ENCODE measurements at places on chromosomes 3 and 15.

DNA sequence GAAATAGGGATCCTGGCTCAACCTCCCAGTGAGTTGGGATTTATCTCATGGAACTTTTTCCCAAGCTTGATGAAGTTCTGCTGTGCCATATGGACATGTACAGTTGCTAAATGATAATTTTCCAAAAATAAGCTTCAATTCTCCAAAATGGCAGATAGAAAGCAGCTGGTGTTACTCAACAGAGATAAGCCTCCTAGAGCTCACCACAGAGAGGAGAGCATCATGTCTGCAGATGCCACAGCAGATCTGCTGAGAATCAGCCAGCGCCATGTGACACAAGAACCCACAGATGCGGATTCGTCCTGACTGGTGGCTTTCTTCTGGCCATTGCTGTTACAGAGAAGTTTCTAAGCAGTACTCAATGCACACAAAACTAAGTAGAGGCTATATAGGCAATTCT lies 50.6 kb downstream of the AGTR1 start:
- DNase-seq: no peak

DNA sequence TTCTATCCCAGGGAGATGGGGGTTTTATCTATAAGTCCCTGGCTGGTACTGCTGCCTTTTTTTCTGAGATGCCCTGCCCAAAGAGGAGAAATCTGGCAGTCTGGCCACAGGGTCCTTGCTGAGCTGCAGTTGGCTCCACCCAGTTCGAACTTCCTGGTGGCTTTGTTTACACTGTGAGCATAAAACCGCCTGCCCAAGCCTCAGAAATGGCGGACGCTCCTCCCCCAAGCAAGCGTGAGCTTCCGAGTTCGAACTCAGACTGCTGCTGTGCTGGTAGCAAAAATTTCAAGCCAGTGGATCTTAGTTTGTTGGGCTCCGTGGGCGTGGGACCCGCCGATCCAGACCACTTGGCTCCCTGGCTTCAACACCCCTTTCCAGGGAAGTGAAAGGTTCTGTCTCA lies 126.8 kb upstream of the SUCLG2 start:
- DNase-seq: no peak

- no peak for DNase-seq
These were observed 13.9 kb downstream of the MAPKAPK3 start for GRCh38 chr3:50630877-50631276.

DNA sequence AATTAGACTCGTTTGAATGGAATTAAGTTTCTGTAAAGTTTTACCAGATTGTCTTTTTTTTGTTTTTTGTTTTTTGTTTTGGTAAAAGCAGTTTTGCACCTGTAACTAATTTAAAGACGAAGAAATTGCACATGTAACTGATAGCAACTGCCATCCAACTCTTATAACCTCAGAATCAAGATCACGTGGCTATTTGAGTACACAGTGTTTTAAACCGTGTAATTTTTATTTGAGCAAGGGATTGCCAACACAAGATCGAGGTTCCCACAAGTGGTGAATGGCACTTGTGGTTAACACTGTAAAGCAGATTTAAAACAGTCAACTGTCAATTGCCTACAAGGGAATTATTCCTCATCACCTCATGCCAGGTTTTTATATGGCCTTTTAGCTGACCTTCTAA lies 67.3 kb downstream of the PPARG start:
- no peak for DNase-seq

- no peak for DNase-seq
These were observed 67.6 kb downstream of the MITF start for GRCh38 chr3:69806735-69807438.

GRCh38 chr3:57840473-57840872 lies 84.4 kb downstream of the SLMAP start:
- DNase-seq: no peak

GRCh38 chr15:35362195-35362829 lies 183.7 kb downstream of the DPH6 start:
- DNase-seq: no peak

- no peak for DNase-seq
These were observed 307.9 kb upstream of the CBLB start for GRCh38 chr3:106176734-106177133.

- no peak for DNase-seq
These were observed 528.4 kb upstream of the PROK2 start for GRCh38 chr3:72313308-72313707.

GRCh38 chr3:103385961-103386656 lies 951.3 kb downstream of the ZPLD1 start:
- no peak for DNase-seq

DNA sequence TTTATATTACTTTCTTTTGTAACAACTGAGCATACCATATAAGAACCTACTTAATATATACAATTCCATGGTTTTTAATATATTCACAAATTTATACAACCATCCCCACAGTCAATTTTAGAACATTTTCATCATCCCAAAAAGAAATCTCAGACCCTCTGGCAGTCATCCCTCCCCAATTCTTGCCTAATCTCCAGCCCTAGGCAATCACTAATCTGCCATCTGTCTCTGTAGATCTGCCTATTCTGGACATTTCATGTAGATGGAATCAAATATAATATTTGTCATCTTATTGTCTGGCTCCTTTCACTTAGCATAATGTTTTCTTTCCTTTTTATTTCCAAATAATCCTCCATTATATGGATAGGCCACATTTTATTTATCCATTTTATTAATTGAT lies 92.5 kb downstream of the LARS2 start:
- no peak for DNase-seq

GRCh38 chr3:114290911-114291901 lies 2.6 kb upstream of the TIGIT start:
- DNase-seq: no peak

- DNase-seq: no peak
These were observed 709.6 kb upstream of the CFAP20DC start for GRCh38 chr3:59759298-59760031.

- DNase-seq: no peak
These were observed 112.2 kb downstream of the OXNAD1 start for GRCh38 chr3:16377196-16377595.

DNA sequence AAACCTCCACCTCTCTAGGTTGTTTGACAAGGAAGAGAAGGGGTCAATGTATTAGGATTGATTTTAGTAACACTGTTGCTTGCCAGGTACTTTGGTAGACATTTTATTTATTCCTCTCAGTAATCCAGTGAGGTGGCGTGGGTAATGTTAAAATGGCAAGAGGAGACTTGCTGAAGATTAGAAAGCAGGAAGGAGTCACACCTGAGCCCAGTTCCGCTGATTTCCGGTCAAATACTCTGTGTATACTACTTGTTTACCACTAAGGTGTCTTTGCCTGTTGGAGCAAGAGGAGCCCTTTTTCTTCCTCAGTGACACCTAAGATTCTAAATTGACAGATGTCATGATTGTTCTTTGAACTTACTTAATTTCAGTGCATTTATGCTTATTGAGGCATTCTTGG lies 1.7 kb downstream of the OXNAD1 start:
- DNase-seq: no peak

- no peak for DNase-seq
These were observed 55.1 kb upstream of the ATOSA start for GRCh38 chr15:52734329-52734728.

GRCh38 chr3:50616003-50616769 lies 765 bp upstream of the MAPKAPK3 start:
- peak; percentile 76 for DNase-seq

DNA sequence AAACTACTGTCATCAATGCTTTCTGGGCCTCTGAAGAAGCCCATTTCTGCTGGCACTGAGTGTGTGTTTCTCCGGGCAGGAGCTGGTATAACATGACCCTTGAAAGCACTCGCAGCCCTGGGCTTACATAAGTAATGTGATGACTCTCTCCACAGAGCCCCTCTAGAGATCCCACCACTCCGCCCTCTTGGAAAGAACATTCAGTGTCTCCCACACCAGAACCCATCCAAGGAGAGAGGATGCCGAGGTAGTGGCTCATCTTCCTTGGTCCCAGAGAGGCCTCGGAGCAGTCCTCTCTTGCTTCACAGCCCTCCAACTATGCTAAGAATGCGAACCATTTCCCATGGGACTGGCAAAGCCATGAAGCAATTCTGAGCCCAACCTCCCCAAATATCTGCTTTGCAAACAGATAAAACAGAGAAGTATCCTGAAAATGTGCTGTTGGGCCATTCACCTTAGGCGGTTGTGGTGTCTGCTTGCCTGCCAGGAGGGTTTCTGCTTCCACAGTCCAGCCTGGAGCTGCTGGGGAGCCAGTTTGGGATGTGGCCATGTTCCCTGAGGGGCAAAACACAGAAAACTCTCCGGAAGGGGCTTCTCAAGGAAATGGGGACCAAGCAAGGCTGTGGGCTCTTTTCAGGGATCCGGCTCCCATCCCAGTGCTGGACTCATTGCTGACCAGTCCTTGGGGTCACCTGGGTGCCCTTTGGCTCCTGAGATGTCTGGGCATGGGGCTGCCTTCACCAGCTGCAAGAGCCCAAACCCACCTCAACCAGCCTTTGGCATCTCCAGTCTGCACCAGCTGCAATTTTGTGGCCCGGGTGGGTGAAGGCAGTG lies 47.3 kb downstream of the AMOTL2 start:
- DNase-seq: no peak

DNA sequence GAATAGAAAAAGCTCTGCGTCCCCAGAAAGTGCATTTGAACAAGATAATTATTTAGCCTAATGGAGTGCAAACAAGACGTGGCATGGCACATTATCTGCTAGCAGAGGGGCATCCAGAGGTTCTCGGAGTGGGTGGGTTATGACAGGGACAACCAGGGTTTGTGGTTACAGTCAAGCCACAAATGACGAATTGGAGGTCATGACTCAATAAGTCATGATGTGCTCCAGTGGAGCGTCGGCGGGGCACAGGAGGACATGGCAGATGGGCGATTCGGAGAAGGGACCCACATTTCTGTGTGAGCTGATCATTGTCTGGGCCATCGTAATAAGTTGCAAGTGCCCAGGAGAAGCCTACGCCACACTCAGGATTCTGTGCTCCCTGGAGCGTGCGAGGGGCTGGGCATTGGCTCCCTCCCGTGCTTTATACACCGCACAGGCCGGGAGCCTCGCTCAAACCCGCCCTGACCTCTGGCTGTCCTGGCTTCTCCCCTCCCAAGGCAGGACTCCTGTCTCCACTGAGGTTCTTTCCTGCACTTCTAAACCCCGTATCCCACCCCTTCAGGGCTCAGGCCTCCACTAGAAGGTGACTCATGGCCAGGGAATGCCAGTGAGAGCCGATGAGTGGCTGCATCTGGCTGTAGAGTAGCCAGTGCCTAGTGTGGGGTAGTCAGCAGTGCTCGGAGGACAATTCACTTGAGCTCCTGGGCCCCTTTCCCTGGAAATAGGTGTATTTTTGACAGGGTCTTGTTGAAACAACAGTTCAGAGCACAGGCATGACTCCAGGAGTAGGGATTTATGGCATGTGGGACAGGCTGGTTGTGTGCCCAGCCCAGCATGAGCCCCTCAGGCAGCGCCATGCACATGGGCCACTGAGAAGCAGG lies 67.4 kb downstream of the GRIP2 start:
- no peak for DNase-seq

- DNase-seq: no peak
These were observed 39.3 kb downstream of the LRRK1 start for GRCh38 chr15:100958326-100959065.
